T-helper 1 cell (primary cell): ENCODE measurements at places on chromosomes 1 and 21.

GRCh38 chr1:201172326-201172725 is 18.1 kb upstream of the TMEM9 start:
- no peak for DNase-seq

DNA sequence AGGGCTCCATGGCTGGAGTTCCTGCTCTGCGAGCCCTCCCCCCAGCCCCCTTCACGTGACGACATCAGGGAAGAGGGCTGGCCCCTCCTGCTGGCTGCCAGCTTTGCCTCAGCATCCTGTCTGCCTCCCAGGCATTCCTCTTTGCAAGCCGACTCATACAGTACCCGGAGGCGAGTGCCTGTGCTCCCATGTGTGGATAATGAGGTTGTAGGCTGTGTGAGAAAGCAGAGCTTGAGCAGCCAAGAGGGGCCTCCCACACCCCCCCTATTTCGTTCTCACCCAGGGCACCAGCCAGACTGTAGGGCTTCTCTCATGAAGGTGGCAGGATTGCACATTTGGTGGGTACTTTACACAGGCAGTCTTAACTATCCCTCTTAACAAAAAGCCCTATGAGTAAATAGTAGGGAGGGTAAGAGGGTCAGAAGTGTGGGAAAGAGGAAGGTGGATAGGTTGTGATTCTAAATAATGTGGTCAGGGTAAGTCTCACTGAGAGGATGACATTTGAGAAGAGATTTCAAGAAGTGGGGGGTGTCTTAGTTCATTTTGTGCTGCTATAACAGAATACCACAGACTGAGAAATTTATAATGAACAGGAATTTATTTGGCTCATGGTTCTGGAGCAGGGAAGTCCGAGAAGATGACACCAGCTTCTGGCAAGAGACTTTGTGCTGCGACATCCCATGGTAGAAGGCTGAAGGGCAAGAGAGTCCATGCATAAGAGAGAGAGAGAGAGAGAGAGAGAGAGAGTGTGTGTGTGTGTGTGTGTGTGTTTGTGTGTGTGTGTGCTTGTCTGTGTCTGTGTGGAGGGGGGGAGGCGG is 113.5 kb downstream of the OMA1 start:
- DNase-seq = no peak

GRCh38 chr1:178521241-178521640 is 8.3 kb downstream of the TEX35 start:
- DNase-seq = no peak

DNA sequence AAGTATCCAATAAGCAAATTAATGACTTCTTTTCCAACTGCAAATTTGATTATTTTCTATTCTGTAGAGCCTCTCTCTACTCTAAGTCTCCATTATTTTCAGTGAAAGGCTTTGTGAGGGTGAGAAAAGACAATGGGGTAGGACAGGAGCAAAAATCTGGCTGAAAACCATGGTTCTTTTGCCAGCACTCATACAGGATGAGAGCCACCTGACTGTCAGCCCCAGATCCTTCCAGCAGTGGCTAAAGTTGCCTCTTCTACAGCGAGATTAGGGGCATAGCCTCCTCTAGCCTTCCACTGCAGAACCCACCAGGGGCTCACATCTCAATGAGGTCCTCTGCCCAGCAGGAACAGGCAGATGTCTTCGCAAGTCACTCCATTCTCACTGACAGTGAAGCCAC is 23.7 kb downstream of the NMNAT2 start:
- no peak for DNase-seq

- DNase-seq = no peak
Measured at GRCh38 chr1:70671006-70671405, 259.9 kb downstream of the CTH start.

DNA sequence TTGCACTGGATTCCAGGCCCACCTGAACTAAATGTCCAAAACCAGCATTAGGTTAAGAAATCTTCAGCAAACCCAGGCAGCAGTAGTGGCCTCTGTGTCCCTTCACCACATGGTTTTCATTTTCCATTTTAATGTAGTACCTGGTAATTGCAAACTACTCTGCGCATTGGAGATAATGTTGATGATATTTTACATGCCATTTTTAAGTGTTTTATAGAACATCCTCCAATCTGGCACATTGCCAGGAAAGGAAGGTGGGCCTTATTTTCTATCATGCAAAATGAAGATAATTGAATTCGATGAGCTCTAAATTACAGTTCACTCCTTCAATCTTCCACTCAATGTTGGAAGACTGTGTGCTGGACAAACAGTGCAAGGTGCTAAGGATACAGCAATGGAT is 89.5 kb downstream of the ZC3H11B start:
- DNase-seq = no peak

- no peak for DNase-seq
Measured at GRCh38 chr1:162823771-162824525, 33.4 kb downstream of the HSD17B7 start.

DNA sequence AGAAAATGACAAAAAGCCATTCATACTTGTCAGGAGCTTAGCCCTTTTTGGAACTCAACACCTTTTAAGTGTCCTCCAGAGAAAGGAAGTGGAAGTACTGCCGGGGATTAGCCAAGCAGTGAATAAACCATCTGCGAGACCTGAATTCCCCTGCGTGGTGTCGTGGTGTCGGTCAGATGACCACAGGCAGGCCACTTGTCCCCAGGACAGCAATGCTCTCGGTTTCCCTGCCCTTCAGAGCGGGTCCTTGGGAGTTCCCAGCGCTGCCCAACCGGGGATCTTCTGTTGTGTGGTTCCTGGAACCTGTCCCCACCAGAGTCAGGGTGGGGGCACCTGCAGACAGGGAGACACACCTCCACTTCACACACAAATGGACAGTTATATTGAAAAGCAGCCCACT is 9.2 kb downstream of the GPR157 start:
- no peak for DNase-seq

DNA sequence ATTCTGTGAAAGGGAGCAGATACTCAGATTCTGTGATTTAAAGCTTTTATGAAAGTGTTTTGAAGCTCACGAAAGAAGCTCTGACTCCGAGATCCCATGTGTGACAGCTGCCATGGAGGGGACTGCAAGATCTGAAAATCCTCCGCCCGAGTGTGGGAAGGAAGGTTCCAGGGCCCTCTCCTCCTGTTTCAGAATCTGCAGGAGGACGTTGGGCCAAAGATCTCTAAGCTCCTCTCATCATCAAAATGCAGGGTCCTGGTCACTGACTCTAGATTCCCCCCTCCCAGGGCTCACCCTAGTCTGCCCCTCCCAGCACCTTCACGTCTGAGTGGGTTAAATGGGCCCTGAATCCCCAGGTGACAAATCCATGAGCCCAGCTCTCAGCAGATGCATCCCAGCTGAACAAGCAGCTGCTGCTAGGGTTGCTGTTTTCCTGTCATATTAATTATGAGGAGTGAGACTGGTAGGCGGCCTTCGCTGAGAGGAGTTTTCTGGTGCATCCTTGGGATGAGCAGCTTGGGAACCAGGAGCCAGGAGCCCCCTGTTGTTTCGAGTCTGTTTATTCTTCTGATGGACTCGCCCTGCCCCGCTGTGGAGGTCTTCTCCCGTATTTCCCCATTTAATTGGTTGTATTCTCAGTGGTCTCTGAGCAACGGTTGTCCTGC is 402.0 kb downstream of the MATN1 start:
- DNase-seq = no peak

DNA sequence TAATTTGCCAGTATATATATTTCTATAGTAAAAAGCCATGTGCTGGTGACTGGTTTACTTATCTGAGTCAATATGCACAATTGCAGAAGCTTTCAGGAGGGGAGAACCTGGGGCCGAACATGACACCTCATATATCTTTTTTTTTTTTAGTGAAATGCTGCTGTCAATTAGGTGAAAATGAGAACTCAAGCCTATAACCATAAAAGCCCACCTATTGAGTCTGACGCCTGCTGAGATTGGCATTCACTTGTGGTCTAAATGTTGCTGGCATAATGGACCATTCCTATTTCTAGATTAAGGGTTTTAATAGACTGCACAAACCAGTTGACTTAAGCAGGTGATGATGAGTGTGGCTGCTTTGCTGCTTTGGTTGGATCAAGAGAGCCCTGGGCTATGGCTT is 10.8 kb downstream of the NTMT2 start:
- DNase-seq = no peak

GRCh38 chr21:21324297-21324696 is 326.1 kb downstream of the NCAM2 start:
- no peak for DNase-seq

DNA sequence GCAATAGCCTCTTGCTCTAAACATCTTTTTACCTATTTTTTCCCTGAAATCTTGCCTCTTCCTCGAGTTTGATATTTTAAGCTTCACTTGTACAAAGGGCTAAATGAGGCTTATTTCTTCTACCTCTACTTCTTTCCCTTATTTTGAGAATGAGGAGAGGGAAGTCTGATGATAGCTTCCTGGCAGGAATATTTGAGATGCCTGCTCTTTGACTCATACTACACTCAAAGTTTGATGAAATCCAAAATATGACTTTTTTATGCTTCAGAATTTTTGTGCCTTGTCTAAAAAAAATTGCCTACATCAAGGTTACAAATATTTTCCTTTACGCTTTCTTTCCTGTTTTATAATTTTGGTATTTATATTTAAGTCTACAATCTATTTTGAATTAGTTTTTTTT is 624.4 kb upstream of the PLXNA2 start:
- DNase-seq = no peak

- DNase-seq = peak; percentile 80
Measured at GRCh38 chr1:148388260-148389026, 94.7 kb downstream of the PPIAL4G start.

- DNase-seq = no peak
Measured at GRCh38 chr1:32536764-32537163, 2.5 kb upstream of the ZBTB8A start.

- no peak for DNase-seq
Measured at GRCh38 chr1:59422921-59423575, 126.2 kb downstream of the FGGY start.

DNA sequence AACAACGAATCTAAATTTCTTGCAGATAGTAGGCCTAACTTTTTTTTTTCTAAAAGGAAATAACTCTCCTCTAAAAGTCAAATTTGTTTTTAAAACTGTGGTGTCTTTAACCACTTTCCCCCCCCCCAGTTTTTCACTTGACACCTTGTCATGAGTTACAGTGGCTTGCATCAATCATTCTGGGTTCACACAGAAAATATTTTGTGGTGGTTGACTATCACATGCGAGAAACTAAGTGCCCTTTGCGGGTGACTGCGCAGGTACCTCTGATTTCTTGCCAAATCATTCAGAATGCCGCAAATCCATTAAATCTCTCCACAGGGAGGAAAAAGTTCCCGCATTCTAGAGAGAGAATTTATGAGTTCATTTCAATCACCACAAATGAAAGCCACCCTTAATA is 23.8 kb upstream of the SAMSN1 start:
- DNase-seq = no peak

- peak; percentile 46 for DNase-seq
Measured at GRCh38 chr1:152189657-152190442, 30.8 kb upstream of the RPTN start.

- DNase-seq = no peak
Measured at GRCh38 chr1:9878404-9878803, 31.7 kb downstream of the CTNNBIP1 start.

DNA sequence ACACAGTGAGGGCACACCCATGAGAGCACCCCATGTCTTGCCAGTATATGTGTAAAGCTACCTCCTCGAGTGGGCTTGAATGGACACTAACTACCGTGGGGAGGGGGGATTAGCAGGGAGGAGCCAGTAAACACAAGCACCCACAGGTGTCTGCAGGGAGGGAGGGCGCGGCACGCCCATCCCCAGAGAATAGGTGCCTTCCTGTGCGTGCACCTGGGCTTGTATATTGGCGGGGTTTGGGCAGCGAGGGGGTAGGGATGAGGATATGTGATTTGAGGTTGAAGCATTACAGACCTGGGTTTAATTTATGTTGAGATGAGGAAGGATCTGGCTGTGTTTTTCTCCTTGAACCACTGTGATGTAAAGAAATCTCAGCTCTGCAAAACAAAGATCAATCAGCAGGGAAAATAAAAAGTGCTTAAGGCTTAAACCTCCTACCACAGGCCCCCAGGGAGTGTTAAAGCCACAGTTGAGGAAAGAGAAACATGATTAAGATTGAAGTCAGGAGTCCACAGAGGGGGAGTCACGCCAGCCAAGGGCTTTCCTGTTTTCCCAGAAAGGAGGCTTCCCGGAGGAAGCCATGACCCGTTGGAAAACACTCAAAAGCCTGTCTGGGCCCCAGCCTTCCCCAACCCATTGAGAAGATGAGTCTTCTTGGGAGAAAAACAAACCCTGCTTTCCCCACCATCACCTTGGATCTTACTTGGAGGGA is 80.0 kb downstream of the CAMK2N1 start:
- no peak for DNase-seq

DNA sequence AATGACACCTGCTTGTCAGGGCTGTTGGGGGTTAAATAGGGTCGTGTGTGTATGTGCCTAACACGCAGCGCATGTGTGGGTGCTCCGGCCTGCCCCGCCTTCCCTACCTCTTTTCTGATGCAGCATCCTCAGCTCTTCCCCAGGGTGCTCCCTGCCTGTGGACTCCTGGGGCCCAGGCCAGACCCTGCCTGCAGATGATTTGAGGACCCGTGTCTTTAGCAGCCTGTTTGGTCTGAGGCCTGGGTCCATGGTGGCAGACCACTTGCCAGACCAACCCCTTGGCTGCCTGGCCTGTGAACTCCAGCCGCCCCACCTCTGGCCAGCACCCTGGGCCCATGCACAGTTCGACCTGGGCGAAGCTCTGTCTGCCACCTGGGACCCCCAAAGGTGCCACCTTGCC is 57.0 kb upstream of the SIM2 start:
- no peak for DNase-seq

- DNase-seq = peak; percentile 85
Measured at GRCh38 chr1:199113265-199113869, 474.5 kb downstream of the PTPRC start.

DNA sequence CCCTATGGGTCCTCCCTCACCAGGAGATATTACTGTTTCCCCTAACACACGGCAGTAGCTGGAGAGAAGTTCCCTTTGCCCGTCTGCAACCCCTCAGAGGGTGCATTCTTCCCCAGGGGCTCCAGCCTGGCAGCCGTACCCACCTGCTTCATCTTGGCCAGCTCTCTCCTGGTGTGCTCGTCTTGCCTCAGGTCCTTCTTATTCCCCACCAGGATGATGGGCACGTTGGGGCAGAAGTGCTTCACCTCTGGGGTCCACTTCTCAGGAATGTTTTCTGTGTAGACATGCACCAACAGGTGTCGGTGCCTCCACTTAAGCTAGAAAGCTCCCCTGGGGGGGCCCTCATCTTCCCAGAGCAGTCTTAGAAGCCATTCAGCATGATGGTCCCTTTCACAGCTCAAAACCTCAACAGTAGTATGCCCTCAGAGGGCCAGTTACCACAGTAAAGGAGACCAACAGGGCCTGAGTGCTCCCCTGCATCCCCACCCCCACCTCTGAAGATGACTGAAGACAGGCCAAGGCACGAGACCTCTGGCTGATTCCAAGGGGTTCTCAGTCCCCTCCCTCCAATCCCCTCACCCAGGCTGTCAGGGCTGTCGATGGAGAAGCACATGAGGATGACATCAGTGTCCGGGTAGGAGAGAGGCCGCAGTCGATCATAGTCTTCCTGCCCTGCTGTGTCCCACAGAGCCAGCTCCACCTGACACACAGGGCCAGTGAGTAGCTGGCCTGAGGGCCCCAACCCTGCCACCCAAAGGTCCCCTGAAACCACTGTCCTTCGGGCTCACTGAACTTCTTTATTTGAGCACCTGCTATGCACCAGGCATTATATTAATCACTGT is 4.3 kb downstream of the RHOC start:
- no peak for DNase-seq
